Epithelial cell of proximal tubule (primary cell): ENCODE measurements at places on chromosomes 12 and 14.

GRCh38 chr12:112381406-112381882, 787 bp downstream of the HECTD4 start:
- DNase-seq = no peak

- DNase-seq = no peak
Observed at GRCh38 chr14:100649173-100649519, 61.9 kb upstream of the BEGAIN start.

- DNase-seq = no peak
Observed at GRCh38 chr12:88314706-88315105, 172.6 kb downstream of the TMTC3 start.

GRCh38 chr14:38554026-38554425, 298.1 kb upstream of the CLEC14A start:
- DNase-seq = no peak

- no peak for DNase-seq
Observed at GRCh38 chr14:54840798-54841197, 61.8 kb downstream of the GCH1 start.
